ENCODE measurements at places on chromosomes 6 and 20.

DNA sequence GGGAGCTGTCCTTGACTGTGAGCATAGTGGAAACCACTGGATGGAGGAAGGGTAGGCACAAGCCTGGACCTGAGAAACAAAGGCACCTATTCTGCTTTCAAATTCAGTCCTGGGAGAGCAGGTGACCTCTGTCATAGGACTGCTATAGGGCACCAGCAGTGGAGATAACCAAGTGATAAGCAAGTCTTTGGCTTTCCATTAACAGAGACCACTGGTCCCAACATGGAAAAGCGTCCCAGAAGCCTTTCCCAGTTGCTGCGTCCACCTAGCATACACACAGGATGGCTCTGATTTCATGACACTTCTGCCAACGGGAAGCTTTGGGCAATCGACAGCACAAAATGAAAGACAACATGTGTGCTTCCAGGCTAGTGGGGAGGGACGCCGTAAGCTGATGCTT, 8.9 kb downstream of the SLC22A3 start:
- DNase-seq = no peak

DNA sequence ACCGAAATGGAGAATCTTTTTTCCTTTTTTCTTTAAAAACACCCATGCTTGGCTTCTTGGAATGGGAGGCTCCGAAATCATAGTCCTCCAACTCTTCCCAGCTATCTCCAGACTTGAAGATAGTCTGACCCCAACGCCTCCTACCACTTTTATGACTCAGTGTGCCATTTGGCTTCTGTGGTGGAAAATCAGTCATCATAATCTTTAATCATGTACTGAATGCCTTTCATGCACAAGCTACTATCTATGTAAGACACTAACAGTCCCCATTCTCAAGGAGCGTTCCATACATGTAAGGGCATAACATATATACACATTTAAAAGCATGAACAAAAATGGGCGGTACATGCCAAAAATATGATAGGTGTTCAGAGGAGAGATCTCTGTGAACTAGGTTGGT, 44.1 kb downstream of the TMEM14B start:
- no peak for DNase-seq

DNA sequence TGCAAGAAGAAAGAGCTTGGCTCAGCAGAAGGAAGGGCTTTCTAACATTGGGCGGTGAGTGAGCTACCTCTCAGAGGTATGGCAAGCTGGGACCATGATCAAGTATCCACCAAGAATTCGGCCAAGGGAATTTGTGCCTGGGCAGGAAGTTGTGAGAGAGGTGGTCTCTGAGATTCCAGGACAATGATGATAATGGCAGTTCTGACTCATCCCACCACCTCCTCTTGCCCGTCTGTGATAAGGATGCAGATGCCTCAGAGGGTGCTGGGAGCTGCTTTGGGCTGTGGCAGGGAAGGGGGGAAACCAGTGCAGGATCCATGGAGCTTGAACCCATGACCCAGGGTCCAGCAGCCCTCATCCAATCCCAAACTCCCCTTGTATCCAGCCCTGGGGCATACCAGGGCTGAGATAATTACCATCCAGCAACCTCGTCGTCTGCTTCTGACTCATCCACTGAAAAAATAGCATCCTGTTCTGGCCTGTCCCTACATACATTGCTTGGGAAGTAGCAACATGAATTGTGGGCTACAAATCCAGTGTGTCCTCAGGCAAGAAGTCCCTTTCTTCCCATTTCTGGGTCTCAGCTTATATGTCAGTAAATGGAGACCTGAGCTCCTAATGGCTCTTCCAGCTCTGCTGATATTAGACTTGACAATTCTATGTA, 5.9 kb downstream of the TGM6 start:
- DNase-seq = no peak

DNA sequence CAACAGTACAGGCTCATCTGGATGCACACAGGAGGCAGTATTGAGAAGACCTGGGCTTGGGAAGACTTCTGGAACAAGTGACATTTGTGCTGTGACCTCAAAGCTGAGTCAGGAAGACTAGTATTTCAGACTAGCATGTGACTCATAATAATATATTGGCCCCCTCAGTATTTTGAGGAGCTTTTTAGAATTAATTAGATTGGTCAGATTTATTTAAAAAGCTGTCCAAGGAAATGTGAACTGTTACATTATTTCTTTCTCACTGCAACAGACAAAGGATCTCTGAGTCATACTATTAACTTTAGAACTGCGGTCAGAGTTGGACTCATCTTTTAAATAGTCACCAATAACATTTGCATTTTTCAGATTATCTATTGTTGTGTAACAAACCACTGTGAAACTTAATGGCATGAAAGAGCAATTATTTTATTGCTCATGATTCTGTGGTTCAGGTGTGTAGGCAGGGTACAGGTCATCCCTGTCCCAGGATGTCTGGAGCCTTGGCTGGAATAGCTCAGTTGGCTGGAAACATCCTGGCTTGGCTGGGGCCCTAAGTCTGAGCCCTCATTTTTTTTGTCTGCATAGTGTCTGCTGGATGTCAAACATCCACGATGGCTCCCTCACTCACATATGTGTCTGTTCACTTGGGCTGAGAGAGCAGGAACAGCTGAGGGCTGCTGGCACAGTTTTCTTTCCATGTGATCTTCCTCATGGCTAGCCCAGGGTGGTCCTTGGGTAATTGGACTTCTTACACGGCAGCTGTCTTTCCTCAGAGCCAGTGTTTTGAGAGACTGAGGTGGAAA, 46.9 kb downstream of the MAP3K4 start:
- DNase-seq = no peak

GRCh38 chr6:89542081-89542857, 96.3 kb downstream of the LYRM2 start:
- DNase-seq = no peak

GRCh38 chr6:51300510-51300909, 481.8 kb downstream of the TFAP2B start:
- DNase-seq = no peak

GRCh38 chr20:14821251-14821650, 483.8 kb upstream of the FLRT3 start:
- DNase-seq = no peak

GRCh38 chr20:6094063-6094462, 28.8 kb downstream of the FERMT1 start:
- DNase-seq = no peak

DNA sequence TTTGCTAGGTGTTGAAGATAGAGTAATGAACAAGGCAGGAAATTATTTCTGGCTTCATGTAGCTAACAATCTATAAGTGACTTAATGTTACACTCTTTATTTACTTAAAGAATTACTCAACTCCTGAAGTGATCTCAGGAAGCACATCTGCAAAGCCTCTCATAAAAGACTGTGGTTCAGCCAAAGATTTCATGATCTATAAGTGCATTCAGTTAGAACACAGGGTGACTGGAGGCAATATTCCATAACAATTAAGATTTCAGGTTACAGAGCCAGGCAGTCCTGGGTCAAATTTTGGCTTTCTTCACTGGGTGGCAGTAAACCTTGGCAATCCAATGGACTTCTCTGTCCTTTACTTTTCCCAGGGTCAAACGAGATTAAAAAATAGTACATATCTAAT, 204.0 kb downstream of the TPBG start:
- no peak for DNase-seq

DNA sequence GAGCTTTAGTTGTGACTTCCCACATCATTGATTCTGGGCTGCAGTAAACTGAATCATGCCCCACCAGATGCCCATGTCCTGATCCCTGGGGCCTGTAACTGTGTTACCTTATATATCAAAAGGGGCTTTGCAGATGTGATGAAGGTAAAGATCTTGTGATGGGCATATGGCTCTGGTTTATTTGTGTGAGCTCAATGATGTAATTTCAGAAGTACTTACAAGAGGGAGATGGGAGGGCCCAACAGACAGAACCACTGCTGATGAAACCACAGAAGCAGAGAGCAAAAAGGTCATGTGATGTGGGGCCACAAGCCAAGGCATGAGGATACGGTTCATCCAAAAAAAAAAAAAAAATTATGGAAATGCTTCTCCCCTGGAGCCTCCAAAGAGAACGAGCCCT, 118.7 kb downstream of the TOX2 start:
- DNase-seq = no peak

- no peak for DNase-seq
Observed at GRCh38 chr6:106178900-106179299, 92.8 kb downstream of the PRDM1 start.

- no peak for DNase-seq
Observed at GRCh38 chr6:90160013-90160412, 136.6 kb downstream of the BACH2 start.
